ENCODE measurements at places on chromosomes 1 and 21.

DNA sequence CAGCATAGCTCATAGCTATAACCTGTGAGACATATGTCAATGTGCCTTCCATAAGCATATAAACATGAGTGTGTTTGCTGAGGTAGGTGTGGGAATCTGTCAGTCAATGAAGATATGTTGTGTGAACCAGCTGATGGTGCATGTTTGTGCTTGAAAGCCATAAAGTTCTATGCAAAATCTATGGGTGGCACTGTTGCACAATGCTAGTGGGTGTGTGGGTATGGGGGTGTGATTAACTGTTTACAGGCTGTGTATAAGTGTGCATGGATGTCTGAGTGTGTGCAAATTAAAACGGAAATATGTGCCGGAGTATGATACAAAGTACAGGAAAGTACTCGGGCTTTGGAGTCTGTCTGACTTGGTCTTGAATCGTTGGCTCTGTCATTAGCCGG is 1.0 kb upstream of the ATP2B4 start:
- no peaks in the 10 kb centered on the region for H3K36me3 ChIP-seq
- peak overlapping the region; percentile 85 for H3K27ac ChIP-seq

DNA sequence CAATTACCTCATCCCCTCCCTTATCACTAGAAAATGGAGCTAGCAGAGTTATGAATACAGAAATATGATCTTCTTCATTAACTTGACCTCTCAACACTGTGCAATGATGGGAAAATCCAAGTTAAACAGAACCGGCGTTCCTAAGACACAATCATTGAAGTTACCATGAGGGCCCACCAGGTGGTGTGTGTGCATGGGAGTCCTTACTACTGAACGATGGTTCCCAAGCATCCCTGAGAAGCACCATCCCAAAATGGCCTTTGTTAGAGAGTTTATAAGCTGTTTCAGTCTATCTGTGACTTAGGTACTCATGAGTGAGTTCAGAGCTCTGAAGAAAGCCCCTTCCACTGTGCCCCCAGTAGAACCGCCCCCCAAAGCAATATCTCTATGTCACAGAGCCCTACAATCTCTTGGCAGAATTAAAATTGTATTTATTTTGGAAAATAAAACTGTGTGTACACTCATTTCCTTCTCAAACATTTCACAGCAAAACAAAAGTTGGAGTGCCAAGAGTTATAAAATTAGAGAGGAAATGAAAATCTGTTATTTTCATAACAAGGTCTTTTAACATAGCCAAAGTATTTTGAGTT is 56.8 kb downstream of the PLD5 start:
- no peaks in the 10 kb centered on the region for H3K27me3 ChIP-seq
- no peak for DNase-seq
- no peak overlapping the region for H3K27ac ChIP-seq
- no peaks in the 10 kb centered on the region for H3K36me3 ChIP-seq

GRCh38 chr1:178337091-178337706 is 159.6 kb downstream of the CLEC20A start:
- H3K27ac ChIP-seq, result no peak overlapping the region
- DNase-seq, result no peak
- no peak overlapping the region for H3K4me3 ChIP-seq

- DNase-seq, result no peak
- no peaks in the 10 kb centered on the region for H3K27me3 ChIP-seq
- peaks cover 7% of the 10 kb centered on the region for H3K4me1 ChIP-seq
- no peaks in the 10 kb centered on the region for H3K36me3 ChIP-seq
Measured at GRCh38 chr1:167695147-167695546, 26.6 kb upstream of the MPZL1 start.

DNA sequence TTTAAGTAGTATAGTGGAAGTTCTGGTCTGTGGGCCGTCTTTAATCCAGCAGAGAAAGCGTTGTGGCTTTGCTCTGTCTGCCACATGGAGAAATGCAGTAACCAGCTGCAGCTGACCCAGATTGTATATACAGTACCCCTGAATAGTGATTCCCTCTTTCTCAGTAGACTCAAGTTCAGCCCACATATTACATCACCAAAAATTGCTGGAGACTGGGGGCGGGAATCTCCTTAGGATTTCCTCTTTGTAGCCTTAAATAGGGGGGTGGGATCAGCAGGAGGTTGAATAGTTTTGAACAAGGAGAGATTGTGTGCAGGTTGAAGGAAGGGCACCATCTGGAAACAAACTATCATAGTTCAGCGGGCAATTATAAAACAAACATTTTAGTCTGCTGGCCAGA is at the start of gene ANGPTL1:
ANGPTL1 (minus strand) TSS at position 134 of the 400 bp plus-strand sequence. CDS start 5,301 bp downstream, outside the sequence.
- peak within 1 kb of the TSS; percentile 36 for H3K27ac ChIP-seq
- H3K4me3 ChIP-seq, result peak within 1 kb of the TSS; percentile 35
- H3K27me3 ChIP-seq, result no peaks in the 10 kb centered on the region
- H3K36me3 ChIP-seq, result no peaks in the 10 kb centered on the region

GRCh38 chr1:118155106-118155505 is 29.9 kb downstream of the SPAG17 start:
- DNase-seq, result no peak
- no peak overlapping the region for H3K27ac ChIP-seq
- no peaks in the 10 kb centered on the region for H3K36me3 ChIP-seq

GRCh38 chr1:18528616-18529015 is 47.9 kb downstream of the KLHDC7A start:
- H3K27me3 ChIP-seq, result no peaks in the 10 kb centered on the region
- no peak for DNase-seq
- H3K36me3 ChIP-seq, result no peaks in the 10 kb centered on the region
- H3K4me1 ChIP-seq, result no peaks in the 10 kb centered on the region
- no peak overlapping the region for H3K27ac ChIP-seq

DNA sequence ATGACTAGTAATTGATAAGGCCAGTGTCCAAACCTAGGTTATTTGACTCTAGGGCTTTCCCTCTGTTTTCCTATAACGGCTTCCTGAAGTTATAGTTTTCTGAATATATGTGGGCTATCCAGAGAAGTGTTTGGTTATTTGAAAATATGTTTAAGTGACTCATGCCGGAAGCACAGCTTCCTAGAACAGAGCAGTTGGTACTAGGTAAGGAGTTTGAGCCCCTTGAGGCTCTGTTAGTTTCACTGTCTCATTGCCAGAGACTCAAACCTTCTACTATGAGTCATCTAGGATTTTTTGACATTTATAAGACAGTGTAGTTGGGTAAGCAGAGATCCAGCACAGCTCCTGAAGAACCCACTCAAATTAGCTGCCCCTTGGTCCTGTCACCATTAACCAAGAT is 27.1 kb upstream of the LEPR start:
- no peak overlapping the region for H3K27ac ChIP-seq
- no peaks in the 10 kb centered on the region for H3K4me1 ChIP-seq
- no peak overlapping the region for H3K4me3 ChIP-seq
- H3K27me3 ChIP-seq, result no peaks in the 10 kb centered on the region
- no peak for DNase-seq
- no peaks in the 10 kb centered on the region for H3K36me3 ChIP-seq

- DNase-seq, result no peak
- H3K27me3 ChIP-seq, result no peaks in the 10 kb centered on the region
- no peaks in the 10 kb centered on the region for H3K4me1 ChIP-seq
- H3K27ac ChIP-seq, result no peak overlapping the region
- no peaks in the 10 kb centered on the region for H3K36me3 ChIP-seq
- H3K4me3 ChIP-seq, result no peak overlapping the region
Measured at GRCh38 chr1:189429610-189430009, 1048.1 kb downstream of the BRINP3 start.

DNA sequence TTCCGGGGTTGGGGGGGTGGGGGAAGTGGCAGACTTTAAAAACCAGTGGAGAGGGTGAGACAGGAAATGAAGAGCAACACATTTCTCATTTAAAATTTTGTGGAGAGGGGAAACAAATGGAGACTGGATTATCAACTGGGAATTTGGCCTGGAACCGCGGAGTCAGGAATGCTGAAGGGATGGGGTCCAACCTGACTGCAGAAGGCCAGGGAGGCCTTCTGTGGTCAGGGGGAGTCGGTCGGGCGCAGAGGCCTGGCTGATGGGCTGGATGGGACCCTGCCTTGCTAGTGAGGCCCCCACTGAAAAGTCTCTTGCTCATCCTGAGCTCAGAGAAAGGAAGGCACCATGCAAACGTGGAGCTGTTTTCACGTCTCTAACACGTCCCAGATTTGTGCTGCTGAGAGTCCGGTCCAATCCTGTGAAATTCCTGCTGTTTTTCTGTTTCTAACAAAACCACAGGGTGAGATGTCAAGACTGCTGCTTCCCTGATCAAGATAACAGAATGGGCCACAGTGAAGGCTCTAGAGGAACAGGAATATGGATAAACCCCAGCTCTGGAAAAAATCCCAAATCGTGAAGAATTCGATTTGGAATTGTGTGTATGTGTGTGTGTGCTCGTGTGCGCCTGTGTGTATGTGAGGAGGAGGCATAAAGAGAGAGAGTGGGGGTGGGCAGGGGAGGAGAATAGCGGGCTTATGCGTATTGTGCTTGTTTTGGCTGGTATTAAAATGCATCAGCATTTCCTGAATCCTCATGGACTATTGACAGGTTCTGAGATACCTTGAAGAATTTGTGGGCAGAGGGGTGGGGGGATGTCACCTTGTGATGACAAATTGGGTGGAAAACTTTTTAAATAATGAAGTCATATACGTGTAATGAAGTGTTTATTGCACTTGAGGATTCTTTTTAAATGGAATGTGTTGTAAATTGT is 117.4 kb downstream of the NGF start:
- no peak overlapping the region for H3K27ac ChIP-seq
- DNase-seq, result no peak
- H3K36me3 ChIP-seq, result no peaks in the 10 kb centered on the region
- H3K27me3 ChIP-seq, result peaks cover 6% of the 10 kb centered on the region
- H3K4me1 ChIP-seq, result no peaks in the 10 kb centered on the region

GRCh38 chr1:153561466-153561985 is 4.1 kb downstream of the S100A2 start:
- DNase-seq, result no peak
- no peaks in the 10 kb centered on the region for H3K27me3 ChIP-seq
- H3K36me3 ChIP-seq, result no peaks in the 10 kb centered on the region
- no peak overlapping the region for H3K27ac ChIP-seq
- peaks cover 11% of the 10 kb centered on the region for H3K4me1 ChIP-seq
- H3K4me3 ChIP-seq, result no peak overlapping the region

- no peak overlapping the region for H3K27ac ChIP-seq
- no peaks in the 10 kb centered on the region for H3K36me3 ChIP-seq
- no peak for DNase-seq
- H3K27me3 ChIP-seq, result no peaks in the 10 kb centered on the region
Measured at GRCh38 chr1:232743999-232744398, 61.2 kb upstream of the MAP10 start.

DNA sequence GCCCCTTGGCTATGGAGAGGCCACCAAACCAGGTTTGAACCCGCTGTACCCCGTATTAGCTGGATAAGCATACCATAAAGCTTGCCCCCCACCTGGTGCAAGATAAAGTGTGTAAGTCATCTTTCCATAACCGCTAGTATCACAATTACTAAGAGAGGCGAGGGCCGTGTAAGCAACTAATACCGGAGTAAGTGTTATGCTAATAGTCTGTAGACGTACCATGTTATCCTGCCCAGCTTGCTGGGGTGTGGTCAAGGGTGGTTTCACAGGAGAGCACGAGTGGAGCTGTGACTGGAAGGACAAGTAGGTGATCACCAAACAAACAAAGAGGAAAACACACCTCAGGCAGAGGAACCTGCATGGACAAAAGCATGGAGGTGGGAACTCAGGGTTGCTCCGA is 3.6 kb upstream of the TNFRSF1B start:
- H3K4me1 ChIP-seq, result no peaks in the 10 kb centered on the region
- H3K27ac ChIP-seq, result no peak overlapping the region
- H3K27me3 ChIP-seq, result no peaks in the 10 kb centered on the region
- H3K4me3 ChIP-seq, result no peak overlapping the region
- no peaks in the 10 kb centered on the region for H3K36me3 ChIP-seq

DNA sequence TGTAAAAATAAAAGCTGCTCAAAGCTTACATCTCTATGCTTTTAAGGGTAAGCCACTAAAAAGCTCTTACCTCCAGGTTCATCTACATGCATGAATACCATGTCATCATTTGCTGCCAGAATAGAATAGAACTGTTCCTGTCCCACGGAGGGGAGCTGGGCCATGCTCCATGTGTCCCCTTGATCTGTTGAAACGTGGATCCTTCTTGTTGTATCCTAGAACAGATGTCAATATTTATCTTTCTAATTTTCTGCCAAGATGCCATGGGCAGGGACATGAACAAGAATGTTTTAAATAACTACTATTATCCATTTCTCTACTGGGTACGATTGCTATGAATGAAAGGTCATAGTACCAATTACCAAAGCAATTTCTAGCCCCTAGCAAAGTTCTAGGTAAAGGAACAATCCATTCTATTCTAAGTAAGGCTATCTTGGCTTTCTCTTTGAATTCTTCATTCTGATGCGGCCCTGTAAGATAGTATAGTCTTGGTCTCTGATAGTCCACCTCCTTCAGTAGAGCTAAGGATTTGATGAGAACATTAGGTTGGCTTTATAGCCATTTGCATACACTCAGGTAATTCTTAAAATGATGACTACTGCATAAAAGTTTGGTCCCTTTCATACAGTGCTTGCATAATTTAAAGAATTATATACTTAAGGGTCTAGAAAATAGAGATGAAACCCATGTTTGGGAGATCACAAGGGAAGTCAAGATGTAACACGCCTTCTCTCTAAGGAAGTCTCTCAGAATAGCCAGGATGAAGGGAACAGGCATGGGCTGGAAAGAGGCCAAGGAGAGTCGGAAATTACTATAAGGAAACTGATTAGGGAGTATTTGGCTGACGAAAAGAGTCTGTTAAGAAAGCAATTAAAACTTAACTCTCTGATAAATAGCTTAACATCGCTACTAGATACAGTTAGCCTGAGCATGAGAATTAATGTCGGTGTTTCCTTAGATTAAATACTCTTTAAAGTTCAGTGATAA is 35.4 kb upstream of the MYBPHL start:
- no peaks in the 10 kb centered on the region for H3K4me1 ChIP-seq
- H3K27ac ChIP-seq, result no peak overlapping the region
- H3K4me3 ChIP-seq, result no peak overlapping the region
- no peaks in the 10 kb centered on the region for H3K27me3 ChIP-seq

- H3K4me1 ChIP-seq, result no peaks in the 10 kb centered on the region
- no peaks in the 10 kb centered on the region for H3K27me3 ChIP-seq
- no peak overlapping the region for H3K4me3 ChIP-seq
- H3K27ac ChIP-seq, result no peak overlapping the region
- DNase-seq, result no peak
- no peaks in the 10 kb centered on the region for H3K36me3 ChIP-seq
Measured at GRCh38 chr1:170131450-170131849, 14.3 kb upstream of the NTMT2 start.

DNA sequence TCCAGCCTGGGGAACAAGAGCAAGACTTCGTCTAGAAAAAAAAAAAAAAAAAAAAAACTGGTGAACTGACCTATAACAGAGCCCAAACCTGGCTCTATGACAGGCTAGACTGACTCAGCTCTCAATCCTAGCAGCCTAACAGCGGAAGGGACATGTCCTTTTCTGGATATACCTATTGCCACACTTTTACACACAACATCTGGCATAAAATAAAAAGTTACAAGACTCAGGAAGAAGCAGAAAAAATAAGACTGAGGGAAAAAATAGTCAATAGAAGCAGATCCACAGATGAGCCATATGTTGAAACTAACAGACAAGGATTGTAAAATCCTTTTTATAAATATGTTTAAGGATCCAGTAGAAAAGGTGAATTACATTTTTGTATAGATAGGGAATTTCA is 57.5 kb upstream of the IPO9 start:
- H3K4me1 ChIP-seq, result peaks cover 4% of the 10 kb centered on the region
- no peak overlapping the region for H3K27ac ChIP-seq

Data from breast epithelium (tissue), 4 donors.